ENCODE measurements at places on chromosomes 16 and 17. TPM values are rescaled to one million over a fixed set of nuclear protein-coding genes. Genes with fewer than 3 reads are reported as not detected.

PHB1 gene
- polyA plus RNA-seq: 122 TPM

TCAP gene
- polyA plus RNA-seq: not detected

PRCD gene
- polyA plus RNA-seq: 34.0 TPM

DNA sequence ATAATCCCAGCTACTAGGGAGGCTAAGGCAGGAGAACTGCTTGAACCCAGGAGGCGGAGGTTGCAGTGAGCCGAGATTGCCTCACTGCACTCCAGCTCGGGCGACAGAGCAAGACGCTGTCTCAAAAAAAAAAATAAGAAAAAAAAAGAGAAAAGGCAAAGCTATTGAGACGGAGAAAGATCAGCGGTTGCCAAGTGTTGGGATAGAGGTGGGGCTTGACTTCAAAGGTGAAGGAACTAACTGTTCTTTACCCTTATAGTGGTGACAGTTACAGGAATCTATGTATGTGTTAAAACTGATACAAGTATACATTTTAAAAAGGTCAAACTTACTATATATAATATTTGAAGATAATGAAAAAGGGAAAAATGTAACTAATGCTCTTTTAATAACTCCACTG lies 22.5 kb downstream of the AKAP10 start:
- DNase-seq: no peak

DNA sequence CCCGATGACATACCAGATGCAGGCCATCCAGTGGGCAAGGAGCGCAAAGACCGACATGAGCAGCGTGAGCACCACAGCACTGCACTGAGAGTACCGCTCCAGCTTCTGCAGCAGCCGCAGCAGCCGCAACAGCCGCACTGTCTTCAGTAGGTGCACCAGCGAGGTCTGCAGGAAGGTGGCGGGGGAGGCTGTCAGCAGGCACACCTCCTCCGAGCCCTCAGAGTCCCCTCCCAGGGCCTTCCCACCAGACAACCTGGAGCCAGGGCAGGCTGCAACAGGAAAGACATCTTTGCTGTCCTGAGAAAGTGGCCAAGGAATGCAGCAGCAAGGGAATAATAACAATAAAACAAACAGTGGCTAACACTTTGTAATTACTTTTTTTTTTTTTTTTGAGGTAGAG lies 9.1 kb downstream of the KCNH4 start:
- no peak for DNase-seq

DNA sequence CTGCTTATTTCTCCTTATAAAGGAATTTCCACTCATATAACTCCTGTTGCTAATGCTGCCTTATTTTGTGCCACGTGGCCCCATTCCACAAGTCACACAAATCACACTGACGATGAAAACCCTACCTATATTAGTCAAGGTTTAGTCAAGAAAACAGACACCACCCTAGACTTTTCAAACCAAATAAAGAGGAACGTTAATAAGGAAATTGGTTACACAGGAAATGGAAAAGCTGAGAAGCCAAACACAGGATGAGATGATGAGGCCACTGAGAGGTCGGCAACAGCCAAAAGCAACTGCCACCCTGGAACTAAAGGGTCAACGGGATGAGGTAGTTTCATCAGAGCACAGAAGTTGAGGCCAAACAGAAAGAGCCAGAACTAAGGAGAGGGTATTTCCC lies 47.3 kb upstream of the ALOX12 start:
- DNase-seq: no peak

DNA sequence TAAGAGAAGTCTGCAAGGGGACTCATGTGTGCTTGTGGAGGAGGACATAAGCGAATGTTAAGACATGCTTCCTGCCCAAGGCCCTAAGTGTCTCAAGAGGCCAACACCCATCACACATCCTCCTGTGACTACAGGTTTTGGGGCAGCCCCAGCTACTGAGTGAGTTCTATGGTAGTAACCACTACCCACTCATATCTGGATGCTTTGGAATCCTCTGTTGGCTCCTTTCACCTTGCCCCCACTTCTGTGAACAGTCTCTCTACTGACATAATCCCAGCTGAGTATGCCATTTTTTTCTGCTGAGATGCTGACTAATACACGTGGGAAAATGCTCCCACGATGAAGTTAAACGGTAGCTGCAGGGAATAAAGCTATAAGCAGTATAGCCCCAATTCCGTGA lies 153.5 kb downstream of the VPS53 start:
- DNase-seq: no peak

DNA sequence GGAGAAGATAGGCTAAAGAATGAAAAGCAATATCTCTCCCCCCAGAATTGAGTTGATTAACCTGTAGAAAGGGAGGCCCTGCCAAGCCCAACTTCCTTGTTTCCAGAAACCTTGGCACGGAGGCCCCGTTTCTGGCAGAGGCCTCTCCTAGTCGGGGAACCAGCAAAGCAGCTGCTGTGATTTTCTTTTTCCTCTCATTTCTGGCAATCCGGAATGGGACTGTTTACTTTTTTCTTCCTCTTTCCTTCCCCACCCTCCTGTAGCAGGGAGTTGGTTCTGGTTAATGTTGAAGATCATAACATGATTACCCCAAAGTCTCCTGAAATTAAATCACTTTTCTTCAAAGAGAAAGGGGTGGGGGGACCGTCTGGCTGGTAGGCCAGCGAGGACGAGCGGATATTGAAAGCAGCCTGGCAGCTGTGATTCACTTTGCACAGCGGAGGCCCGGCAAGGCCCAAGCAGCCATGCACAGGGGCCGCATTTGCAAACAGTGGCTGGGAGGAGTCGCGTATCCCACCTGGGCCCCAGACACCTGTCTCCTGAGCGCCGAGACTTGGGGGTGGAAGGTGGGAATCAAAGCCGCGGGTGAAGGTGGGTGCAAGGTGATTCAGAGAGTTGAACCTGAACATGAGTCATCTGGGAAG lies 51.5 kb downstream of the NTN1 start:
- DNase-seq: no peak

GRCh38 chr17:36129616-36130015 lies 26.0 kb downstream of the CCL4 start:
- DNase-seq: no peak

- DNase-seq: no peak
Observed at GRCh38 chr16:30533748-30534367, 800 bp downstream of the ZNF747 start.

DNA sequence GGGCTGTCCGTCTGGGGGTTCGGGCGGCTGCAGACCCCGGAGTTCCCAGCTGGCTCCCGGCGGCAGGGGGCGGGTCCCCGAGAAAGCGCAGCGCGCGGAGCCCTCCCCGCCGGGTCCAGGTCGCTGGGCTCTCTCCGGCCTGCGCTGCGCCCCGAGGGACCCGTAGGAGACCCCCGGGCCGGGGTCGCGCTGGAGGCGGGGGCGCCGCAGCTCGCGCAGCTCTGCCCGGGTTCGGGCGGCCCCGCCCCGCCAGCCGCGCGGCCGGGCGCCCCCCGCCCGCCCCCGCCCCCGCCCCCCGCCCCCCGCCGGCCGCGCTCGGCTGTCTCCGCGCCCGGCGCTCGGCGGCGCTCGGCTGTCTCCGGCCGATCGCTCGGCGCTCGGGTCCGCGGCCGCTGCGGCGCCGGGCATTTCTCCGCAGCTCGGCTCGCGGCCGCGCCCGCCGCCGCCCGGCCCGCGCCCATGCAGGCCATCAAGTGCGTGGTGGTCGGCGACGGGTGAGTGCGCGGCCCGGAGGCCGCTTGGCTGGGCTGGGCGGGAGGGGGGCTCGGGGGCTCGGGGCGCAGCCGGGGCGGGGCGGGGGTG lies at the start of gene RAC3:
TSS of gene RAC3 (plus strand) at position 376 of the 582 bp plus-strand sequence. CDS start at position 460, 84 bp downstream.
- no peak for DNase-seq

DNA sequence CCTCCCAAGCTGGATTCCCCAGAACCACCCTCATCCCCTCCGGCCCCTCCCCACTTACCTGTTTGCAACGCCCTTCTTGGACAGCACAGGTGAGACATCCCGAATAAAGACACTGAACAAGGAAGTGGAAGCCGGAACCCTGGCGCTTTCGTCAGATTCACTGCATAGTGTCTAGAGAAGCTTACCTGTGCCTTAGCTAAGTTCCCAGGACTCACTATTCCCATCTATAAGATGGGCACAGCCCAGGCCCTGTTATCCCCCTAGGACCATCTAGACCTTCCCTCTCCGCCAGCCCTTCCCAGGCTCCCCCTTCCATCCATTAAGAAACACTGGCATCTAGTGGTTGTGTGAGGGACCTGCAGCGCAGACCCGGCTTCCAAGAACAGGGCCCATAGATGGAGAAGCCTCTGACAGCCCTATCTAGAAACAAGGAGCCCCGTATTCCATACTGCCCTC lies 26.9 kb upstream of the RPL38 start:
- no peak for DNase-seq

DNA sequence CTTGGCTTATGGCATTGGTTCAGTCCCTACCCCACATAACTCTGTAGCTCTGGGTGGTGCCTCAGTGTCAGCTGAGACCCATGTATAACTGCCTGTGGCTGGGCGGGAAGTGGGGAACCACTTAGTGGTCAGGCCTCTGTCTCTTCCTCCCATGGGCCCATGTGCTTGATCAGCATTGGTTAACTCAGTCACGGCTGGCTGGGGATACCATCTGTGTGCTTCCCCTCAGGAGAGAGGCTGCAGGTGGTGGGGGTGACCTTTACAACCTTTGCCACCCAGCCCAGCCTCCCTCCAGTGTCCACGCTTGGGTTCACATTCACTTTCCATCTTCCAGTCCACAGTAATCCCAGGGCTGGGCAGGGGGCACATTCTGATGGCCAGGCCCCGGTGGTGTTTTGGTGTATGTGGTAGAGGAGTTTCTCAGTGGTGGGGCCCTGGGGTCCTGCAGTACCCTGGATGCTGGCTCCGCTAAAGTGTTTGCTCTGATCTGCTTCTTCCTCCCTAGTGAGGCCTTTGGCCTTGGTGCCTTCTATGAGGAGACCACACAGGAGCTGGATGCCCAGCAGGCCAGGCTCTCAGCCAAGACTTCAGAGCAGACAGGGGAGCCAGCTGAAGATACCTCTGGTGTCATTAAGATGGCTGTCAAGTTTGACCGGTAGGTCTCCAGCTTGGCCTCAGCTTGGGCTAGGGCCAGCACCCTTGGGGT lies 10.2 kb upstream of the NFATC3 start:
- peak; percentile 95 for DNase-seq

DNA sequence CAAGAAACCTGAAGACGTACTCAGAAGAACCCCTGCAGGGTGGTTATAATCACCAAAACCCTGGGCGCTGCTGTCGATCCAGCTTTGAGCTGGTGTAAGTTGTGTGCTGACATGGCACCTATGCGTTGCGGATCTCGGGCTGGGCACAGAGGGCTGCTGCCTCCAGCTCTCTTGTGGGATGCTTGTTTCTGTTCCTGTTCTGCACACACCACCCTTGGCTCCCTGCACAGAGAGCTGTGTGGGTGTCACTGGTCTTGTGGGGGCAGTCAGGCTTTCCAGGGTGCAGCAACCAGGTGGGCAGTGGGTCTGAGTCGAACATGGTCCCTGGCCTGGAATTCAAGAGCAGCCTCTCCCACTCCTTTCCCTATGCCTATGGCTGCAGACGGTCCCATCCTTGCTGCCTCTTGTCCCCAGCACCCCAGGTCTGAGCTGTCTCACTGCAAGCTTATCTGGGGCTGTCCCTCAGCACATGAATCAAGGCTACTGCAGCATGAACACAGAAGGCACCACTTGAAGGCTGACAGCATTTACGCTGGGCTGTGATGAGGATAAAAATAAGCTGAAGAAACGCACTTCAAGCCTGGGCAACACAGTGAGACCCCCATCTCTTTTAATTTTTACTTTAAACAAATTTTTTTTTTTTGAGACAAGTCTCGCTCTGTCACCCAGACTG lies 20.1 kb downstream of the ZNF276 start:
- no peak for DNase-seq

DNA sequence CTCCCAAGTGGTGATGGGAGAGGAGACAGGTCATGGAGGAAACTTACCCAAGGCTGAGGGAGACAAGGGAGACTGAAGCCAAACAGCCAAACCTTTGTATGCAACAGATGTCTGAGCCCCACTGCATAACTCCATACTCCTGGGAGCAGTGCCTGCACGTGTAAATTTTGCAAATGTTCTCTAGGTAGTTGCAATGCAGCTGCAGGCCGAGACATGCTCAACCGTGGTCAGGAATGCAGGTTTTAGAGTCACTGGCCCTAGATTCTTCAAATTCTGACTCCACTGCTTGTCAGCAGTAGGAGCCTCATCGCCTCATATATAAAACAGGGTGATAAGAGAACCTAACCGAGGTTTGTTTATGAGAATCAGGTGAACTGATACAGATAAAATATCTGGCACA lies 11.5 kb downstream of the DYNLRB2 start:
- no peak for DNase-seq
